ENCODE measurements at places on chromosomes 2 and 18.

DNA sequence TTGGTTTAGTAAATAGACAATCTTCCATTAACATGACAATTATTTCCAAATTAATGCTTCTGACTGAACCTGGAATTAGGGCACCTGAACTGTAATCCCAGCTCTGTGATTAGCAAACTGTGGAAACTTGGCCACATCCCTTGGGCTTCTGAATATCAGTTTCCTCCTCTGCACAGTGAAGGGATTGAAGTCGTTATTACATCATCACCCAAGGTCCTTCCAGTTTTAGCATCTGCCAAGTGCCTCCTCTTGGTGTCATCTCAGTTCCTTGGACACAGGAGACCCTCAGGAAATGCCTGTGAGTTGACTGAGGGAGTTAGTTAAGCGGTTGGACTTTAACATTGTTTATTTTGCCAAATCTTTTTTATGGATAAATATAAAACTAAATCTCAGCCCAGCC lies 64.8 kb downstream of the MOGAT1 start:
- DNase-seq: no peak

- DNase-seq: no peak
These were observed 120.3 kb downstream of the BCL11A start for GRCh38 chr2:60433018-60433596.

- DNase-seq: no peak
These were observed 177.1 kb downstream of the FAM210A start for GRCh38 chr18:13548966-13549879.

GRCh38 chr2:32825291-32825712 lies 121.5 kb upstream of the LTBP1 start:
- DNase-seq: no peak

DNA sequence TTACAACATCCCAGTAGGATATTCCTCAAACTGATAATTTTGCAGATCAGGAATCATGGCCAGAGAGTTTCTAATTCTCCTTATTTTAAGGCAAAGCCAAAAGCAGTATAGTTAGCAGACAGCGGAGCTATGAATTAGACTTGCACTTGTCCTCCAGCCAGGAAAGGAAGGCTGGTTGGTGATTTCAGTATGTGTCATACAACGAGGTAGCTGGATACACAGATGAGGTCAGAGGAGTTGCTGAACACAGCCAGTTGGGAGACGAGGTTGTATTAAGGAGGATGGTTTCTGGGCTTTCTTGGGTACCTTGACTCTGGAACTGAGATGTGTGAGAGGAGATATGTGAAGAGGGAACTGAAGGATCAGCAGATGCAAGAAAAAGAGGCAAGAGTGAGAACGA lies 185.2 kb downstream of the SOX11 start:
- no peak for DNase-seq

DNA sequence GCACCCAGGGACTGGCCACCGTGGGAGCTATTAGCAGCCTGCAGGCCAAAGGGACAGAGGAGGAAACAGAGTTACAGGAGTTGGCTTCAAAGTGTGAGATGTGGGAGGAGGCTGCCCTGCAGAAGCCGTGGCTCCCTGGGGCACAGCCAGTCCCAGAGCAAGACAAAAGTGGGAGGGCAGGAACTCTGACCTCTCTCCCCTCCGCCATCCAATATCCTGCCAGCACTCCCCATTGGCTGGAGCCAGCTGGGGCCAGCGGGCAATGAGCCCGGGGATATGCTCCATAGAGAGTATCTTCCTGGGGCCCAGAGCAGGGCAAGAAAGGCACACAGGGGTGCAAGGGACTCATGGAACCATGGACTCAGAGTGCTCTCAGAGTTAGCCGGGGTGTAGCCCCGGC lies 143.1 kb downstream of the INHBB start:
- DNase-seq: no peak

DNA sequence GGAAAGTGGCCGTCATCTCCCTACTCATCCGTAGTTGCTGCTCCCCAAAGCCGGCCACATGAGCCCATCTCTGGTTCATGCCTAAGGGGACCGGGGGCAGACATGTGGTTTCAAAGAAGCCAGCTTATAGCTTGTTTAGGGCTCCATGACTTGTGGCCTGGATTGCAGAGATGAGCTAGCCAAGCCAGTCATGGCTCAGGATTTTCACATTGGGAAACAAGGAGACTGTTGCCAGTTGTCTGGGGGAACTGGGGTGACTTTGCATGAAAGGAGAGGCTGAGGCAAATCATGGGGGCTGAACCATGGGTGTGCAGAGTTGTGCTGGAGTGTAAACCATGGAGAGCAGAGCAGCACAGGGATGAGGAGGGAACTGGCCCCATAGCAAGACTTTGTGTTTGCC lies 183.0 kb upstream of the APCDD1 start:
- no peak for DNase-seq

GRCh38 chr2:14261771-14262170 lies 370.7 kb upstream of the LRATD1 start:
- DNase-seq: no peak

- DNase-seq: no peak
These were observed 447.3 kb downstream of the KCNJ3 start for GRCh38 chr2:155145758-155146229.

DNA sequence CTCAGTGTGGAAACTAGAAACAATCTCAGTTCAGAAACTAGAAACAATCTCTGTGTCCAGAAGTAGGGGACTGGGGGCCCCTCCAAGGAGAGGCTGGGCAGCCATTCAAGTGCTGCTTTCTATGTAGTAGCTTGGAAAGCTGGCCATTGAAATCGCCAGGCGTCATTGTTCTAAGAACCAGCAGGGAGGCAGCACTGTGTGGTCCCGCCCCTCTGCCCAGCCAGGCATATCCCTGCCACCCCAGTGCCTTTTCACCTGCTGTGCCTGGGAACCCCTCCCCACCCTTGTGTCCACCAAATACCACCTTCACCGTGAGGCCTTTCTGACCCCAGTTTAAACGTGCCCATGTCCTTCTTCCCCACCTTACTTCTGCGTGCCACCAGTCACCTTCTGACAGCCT lies 221.6 kb downstream of the GBX2 start:
- DNase-seq: no peak

- DNase-seq: no peak
These were observed 154.8 kb downstream of the MBP start for GRCh38 chr18:76977684-76978232.

GRCh38 chr2:127598711-127599110 lies 47.2 kb upstream of the GPR17 start:
- no peak for DNase-seq

DNA sequence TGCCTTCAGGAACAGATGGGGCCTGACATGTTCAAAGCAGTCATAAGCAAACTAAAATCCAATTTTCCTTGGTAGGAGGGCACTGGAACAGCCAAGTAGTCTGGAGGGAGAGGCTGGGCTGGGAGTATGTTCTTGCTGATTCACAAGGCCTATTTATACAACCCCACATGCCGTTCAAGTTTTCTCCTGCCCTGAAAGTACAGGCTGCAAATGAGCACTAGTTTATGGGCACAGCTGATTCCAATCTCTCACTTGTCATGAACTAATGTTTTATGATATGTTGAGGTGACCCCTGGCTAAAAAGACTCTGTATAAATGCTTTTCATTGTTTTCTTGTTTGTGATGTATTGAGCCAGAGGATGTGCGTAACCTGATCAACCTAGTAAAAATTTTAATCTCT lies 183.4 kb upstream of the SRD5A2 start:
- DNase-seq: no peak

DNA sequence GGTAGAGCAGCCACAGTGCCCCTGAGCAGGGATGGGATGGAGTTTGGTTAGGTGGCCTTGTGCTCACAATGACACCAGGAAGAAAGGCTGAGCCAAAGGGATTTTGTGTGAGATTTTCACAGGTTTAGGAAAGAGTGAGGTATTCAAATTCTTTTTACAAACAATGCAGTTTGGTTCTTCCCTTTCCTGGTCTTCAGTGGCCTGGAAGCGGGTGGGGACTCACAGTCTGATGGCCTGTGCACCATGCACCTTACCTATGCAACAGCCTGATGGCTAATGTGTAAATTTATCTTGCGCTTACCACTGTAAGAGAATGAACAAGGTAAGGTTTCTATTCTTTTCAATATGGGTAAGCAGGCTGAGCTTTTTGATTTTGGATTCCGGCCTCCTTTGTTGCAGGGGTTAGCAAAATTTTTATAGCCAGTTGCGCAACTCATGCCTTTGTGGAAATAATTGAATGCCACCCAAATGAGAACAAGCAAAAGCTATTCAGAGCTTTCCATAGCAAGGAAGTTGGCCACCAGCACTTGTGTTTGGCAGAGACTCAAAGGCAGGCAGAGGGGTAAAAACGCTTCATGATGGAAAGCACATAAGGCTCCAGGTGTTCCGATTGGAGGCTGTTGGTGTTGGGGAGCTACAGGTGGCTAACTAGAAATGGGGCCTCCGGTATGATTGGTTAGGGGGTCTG lies 23.8 kb upstream of the IL1R2 start:
- DNase-seq: no peak

- peak; percentile 33 for DNase-seq
These were observed 95.1 kb upstream of the WDSUB1 start for GRCh38 chr2:159381574-159381973.

- DNase-seq: no peak
These were observed 50.3 kb upstream of the GLI2 start for GRCh38 chr2:120685066-120685973.

DNA sequence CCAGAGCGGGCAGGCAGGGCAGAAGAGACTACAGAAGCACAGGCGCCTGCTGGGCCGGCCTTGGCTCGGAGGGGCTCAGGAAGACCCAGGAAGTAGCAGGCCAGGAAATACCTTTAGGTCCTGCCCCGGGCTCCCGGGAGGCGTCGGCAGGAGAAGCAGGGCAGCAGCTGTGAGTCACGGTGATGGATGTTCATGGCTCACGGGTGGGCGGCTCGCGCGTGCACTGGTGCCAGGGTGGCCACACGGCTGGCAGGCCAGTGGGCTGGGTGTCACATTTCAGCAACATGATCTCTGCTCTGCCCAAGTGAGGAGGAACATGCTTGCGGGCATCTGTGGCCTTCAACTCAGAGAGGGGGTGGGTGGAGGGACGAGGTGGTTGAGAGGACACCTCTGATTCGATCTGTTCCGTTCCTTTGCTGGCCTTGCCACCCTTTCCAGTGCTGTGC lies 139.3 kb downstream of the KLHL29 start:
- DNase-seq: no peak

DNA sequence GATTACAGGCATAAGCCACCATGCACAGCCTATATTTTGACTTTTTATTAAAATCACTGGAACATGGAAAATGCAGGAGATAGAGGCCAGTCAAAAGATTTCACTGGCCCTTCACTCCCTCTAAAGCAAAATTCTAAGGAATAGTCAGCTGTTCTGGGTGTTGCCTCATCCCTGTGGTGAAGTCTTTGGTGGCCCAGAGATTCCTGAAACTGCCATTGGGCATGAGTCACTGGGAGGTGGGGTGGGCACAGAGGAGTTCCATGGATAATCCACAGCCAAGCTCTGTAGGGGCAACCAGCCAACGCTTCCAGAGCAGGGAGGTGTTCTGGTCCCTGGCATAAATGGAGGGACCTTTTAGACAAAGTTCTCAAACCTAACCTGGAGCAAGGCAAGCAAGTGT lies 89.7 kb upstream of the TTC39C start:
- DNase-seq: no peak
